H54 (cell line): ENCODE measurements at places on chromosomes 1 and 21.

DNA sequence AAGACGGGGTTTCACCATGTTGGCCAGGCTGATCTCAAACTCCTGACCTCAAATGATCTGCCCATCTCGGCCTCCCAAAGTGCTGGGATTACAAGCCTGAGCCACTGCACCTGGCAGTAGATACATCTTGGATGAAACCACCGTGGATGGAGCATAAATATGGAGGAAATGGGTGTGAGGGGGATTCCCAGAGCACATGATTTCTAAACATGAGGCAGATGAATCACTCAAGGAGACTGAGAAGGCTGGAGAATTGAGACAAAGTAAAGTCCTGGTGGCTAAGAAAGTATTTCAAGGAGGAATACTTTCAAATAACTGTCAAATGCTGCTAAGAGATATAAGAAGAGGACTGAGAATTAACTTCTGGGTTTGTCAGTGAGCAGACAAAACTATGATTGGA, 5.4 kb upstream of the PGBD5 start:
- DNase-seq: no peak

DNA sequence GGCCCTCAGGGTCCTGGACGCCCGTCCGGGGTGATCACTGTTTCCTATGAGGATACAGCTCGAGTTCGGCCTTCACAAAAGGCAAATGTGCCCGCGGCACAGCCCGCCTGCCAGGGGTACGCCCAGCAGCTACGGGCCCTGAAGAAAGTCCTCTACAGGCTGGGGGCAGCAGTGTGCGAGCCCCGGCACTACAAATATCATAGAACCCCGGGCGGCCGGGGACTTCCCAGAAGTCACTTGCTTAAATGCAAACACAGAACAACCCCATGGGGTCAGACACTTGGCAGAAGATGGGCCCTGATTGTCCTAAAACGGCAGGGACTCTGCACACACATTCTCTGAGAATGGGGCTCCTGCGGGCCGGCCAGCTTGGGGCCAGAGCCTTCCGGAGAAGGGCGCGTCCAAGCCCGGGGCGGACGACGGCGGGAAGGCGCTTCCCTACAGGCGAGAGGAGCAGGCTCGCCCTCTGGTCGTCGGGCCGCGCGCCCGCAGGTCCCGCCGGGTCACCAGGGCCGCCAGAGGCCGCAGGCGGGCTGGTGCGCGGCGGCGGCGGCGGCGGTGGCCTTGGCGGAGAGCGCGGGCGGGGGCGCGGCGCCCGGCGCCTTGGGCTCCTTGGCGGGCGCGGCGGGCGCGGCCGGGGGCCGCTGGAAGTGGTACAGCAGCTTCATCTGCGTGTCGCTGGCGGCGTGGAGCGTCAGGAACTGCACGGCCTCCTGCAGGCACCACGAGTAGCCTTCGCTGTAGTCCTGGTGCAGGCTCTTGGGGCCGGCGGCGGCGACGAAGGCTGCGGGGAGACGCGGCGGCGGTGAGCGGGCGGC, 888 bp downstream of the HES5 start:
- no peak for DNase-seq

- DNase-seq: no peak
Observed at GRCh38 chr1:36324353-36324703, 883 bp upstream of the EVA1B start.

- DNase-seq: peak; percentile 14
Observed at GRCh38 chr1:98210064-98210463, 289.2 kb upstream of the DPYD start.

- no peak for DNase-seq
Observed at GRCh38 chr1:33247545-33247944, 8.7 kb upstream of the ZNF362 start.

DNA sequence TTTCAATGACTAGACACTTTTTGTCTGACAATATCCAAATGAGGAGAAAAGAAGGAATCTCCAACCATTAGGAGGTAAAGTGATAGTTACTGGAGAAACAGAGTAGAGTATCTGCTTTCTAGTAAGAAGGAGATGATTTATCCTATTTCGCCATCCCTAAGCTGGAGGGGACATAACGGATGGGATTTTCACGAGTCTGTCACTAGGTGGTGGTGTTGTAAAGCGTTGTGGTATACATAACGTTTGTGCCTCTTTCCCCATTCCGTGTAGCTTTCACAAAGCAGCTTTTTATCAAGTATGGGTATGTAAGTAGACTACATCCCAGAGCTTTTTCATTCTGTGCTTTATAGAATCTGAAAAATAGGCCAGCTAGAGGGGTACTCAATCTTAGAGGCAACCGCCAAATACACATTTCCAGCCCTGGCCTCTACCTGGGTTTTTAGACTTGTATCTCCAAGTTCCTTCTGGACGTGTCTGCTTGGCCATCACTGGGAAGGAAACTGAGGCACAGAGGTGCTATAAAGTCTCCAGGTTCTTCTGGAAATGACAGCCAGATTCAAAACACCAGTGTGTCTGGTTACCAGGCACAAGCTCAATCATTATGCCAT, 33.3 kb upstream of the FAM3B start:
- DNase-seq: peak; percentile 66

DNA sequence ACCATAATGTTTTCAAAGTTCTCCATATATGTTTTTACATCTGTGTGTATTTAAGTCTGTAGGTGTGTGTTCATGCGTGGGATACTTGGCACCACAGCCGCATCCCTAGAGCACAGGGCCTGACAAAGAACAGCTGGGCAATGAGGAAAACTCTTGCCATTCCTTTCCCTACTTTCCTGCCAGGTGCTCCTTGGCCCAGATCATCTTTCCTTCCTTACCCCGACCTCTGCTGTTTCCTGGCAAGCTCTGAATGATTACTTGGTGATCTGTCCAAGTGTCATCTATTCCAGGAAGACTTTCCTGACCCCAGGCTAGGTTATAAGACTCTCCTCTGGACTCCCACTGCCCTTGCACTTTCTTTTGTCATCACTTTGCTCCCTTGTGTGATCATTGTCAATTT, 123.6 kb downstream of the ELAVL4 start:
- DNase-seq: no peak

GRCh38 chr21:36075171-36075570, 5.3 kb downstream of the CBR1 start:
- DNase-seq: no peak

DNA sequence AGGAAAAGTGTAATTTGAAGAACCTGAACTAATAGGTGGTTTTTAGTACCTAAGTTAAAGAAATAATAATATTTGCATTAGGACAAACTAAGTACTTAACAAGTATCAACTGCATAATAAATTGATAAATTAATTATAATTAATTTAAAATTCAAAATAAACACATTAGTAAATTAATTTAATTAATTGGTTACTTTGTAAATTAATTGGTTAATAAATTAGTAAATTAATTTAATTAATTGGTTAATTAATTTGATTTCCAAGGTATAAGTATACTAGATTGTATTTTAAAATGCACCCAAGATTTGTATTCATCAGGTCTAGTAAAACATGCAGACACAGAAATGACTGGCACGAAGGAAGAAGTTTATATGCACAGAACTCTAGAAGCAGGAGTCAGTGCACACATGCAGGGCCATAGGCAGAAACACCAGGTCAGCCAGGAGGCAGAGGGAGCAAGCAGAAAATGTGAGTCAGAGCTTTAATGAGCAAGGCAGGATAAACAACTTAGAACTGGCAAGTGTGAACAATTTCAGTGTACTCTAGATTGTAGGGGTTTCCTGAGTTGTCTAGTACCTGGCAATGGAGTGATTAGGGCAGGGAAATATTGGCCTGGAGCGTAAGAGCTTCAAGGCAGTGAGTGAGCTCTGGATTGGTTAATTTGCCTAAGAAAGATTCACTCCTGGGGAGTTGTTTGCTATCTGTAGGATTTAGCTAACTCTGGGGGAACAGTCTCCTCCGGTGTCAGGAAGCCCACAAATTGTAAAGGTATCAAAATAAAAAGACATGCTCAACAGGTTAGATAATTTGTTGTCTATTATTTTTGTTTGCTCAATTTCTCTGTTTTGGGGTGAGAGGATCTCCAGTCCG, 665.7 kb downstream of the MRPL39 start:
- no peak for DNase-seq

DNA sequence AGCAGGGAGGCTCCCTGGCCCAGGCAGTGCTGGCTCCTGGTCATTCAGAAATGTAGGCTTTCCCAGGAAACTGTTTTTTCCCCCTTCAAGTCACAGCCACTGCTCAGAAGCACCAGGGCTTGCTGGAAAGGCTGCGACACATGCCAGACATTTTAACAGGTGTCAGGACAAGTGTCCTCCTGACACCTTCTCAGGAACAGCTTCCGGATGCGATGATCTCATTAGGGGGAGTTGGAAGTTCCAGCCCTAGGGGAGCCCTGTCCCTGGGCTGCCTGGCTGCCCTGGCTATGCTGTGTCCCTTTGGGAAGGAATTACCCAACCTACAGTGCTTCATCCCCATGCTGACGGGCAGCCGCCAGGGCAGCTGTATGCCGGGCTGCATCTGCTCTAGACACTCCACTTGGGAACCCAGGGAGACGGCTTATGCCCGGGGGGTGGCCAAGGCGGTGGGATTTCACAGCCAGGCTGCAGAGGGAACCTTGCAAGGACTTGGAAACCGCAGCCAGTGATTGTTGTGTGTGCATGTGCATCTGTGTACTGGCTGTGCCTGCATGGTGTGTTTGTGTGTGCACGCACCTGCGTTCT, 41.8 kb downstream of the AJAP1 start:
- no peak for DNase-seq

DNA sequence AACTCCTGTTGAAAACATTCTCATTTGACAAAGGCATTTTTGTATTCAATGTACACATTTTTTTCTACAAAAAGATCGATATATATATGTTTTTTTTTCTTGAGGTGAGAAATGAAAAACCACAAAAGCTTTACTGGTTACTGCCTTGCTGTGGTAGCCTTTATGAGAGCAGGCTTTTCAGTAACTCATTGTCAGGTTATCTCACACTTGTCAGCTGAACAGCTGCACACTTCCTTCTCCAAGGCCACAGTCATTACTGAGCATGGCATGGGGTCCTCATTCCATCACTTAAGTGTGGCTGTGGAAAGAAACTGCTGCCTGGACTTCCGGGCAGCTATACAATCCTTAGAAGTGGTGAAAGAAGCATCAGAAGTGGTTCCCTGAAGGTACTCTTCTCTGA, 169.3 kb upstream of the ZP4 start:
- no peak for DNase-seq

- DNase-seq: no peak
Observed at GRCh38 chr1:184773762-184774320, 19.2 kb upstream of the EDEM3 start.

- no peak for DNase-seq
Observed at GRCh38 chr1:13651279-13651678, 48.7 kb upstream of the PRDM2 start.

GRCh38 chr1:200684015-200684414, 14.3 kb upstream of the DDX59 start:
- no peak for DNase-seq

DNA sequence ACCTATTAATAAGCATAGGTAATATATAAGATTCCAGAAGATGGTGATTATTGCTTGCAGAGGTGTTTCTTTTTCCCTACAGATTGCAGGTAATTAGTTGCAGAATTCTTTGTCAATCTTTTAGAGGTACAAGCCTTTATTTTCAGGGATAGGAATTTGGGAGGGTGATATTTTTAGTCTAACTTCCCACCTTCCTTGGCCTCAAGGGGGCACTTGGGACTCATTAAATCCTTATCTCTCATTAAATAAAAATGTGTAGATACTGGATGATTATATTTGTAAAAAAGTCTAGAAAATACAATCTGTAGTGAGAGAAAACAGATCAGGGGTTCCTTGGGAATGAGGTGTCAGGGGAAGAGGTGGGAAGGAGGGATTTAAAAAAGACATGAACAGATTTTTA, 179.2 kb downstream of the PATJ start:
- DNase-seq: no peak

DNA sequence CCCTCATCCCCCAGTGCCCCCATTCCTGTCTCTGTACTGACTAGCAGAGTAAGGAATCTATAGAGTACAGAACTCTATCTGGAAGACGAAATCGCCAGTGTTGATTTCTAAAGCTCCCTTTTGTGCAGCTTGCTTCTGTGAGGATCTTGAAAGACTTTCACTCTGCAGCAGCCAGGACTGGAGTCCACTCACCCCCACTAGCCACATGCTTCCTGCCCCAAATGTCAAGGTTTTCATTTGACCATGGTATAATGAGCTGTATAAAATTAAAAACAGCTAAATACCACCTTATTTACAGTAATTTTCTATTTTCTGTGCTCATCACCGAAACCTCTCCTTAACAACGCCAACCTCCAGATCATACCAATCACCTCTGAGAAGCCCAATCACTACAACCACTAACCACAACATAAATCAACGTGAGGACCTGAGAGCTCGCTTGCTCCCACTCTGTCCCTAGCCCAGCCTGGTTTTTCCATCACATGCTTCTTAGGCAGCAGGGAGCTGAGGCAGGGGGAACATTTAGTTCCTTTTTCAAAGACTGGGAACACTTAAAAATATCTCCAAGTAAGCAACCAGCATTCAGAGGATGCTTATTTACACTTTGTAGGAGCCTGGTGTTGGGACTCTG, 56.1 kb upstream of the IRF2BP2 start:
- no peak for DNase-seq

GRCh38 chr1:224321706-224322105, 8.3 kb downstream of the NVL start:
- no peak for DNase-seq

GRCh38 chr21:15333951-15334350, 269.2 kb upstream of the NRIP1 start:
- DNase-seq: no peak

- DNase-seq: no peak
Observed at GRCh38 chr1:99789715-99790114, 23.3 kb upstream of the FRRS1 start.

DNA sequence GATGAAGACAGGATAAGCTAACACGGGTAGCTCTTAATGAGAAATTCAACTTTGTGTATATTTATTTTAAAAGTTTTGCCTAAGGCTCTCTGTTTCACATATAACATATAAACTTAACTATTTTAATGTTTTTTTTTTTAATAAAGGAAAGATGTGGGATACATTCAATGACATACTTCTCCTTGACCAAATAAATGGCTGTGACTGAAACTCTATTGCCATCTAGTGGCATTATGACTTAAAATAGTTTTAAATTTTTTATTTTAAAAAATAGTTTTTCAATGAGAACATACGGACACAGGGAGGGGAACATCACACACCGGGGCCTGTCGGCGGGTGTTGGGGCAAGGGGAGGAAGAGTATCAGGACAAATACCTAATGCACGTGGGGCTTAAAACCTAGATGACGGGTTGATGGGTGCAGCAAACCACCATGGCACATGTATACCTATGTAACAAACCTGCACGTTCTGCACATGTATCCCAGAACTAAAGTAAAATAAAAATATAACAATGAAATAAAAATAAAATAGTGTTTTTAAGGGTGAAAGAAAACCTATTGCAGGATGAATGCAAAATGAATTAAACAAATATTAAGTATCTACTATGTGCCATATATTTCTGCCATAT, 83.4 kb downstream of the LYST start:
- DNase-seq: no peak

GRCh38 chr1:55636696-55637095, 421.5 kb upstream of the USP24 start:
- DNase-seq: no peak

GRCh38 chr1:24022581-24023361, 42.6 kb upstream of the SRSF10 start:
- DNase-seq: peak; percentile 77
